Mesothelial cell of epicardium (in vitro differentiated cells): ENCODE measurements at places on chromosomes 2 and 18. TPM values are rescaled to one million over a fixed set of nuclear protein-coding genes. Genes with fewer than 3 reads are reported as not detected.
A peak's percentile ranks its signal among the peaks of the same experiment; 100 is the strongest.

DNA sequence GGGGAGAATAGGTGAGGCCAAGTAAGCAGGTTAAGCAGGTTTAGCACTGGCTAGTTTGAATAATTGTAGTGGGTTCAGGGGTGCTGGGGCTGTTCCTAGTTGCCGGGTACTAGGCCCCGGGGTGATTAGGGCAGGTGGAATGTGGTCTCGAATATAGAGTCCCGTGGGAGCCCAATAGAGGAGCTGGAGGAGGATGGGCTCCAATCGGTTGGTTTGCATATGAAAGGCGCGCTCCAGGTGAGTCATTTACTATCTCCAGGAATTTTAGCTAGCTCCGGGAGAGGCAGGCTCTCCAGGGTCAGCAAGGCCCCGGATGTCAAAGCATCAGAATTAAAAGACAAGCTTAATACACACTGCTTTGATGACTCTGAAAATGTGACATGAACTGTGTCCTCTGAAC lies 304.0 kb downstream of the ZNF521 start:
- H3K27ac ChIP-seq = no peak overlapping the region
- no peak overlapping the region for H3K4me3 ChIP-seq
- no peaks in the 10 kb centered on the region for H3K36me3 ChIP-seq
- DNase-seq = no peak
- H3K4me1 ChIP-seq = peaks cover 4% of the 10 kb centered on the region

GRCh38 chr2:8391584-8391983 lies 290.3 kb upstream of the ID2 start:
- no peaks in the 10 kb centered on the region for H3K27me3 ChIP-seq
- no peak overlapping the region for H3K4me3 ChIP-seq
- DNase-seq = no peak
- H3K27ac ChIP-seq = no peak overlapping the region

GRCh38 chr18:52349498-52349897 lies 9.5 kb downstream of the DCC start:
- H3K4me3 ChIP-seq = no peak overlapping the region
- no peak for DNase-seq
- no peak overlapping the region for H3K27ac ChIP-seq
- no peaks in the 10 kb centered on the region for H3K36me3 ChIP-seq

GRCh38 chr2:239109041-239109927 lies 261.4 kb downstream of the TWIST2 start:
- H3K4me3 ChIP-seq = no peak overlapping the region
- no peaks in the 10 kb centered on the region for H3K36me3 ChIP-seq
- DNase-seq = no peak
- no peaks in the 10 kb centered on the region for H3K27me3 ChIP-seq

DNA sequence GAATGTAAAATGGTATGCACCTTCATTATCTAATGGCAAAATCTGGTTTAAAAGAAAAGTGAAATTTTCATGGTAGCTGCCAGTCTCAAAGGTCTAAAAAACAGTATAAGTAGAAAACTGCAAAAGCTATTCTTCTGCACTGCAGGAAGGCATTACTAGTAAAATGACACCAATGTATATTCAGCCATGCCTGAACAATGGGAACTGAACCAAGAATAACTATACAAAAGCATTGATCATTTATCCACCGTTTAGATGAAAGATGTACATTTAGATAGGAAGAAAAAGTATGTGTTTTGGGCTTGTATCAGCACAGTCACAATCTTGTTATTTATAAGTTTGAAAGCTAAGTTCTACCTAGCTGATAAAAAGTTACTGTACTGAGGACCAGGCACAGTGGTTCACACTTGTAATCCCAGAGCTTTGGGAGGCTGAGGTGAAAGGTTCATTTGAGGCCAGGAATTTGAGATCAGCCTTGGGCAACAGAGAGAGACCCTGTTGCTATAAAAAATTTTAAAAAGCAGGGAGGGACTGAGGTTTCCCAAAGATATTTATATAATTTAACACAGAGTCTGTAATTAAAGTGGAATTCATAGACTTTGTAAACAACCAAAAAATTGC lies 163.1 kb upstream of the WDSUB1 start:
- peaks cover 21% of the 10 kb centered on the region for H3K4me1 ChIP-seq
- H3K27ac ChIP-seq = peak overlapping the region; percentile 97
- peaks cover 27% of the 10 kb centered on the region for H3K36me3 ChIP-seq
- DNase-seq = no peak

GRCh38 chr18:39721712-39722111 lies 2156.1 kb upstream of the CELF4 start:
- no peak for DNase-seq
- H3K4me1 ChIP-seq = peaks cover 5% of the 10 kb centered on the region
- H3K27me3 ChIP-seq = no peaks in the 10 kb centered on the region
- no peaks in the 10 kb centered on the region for H3K36me3 ChIP-seq

DNA sequence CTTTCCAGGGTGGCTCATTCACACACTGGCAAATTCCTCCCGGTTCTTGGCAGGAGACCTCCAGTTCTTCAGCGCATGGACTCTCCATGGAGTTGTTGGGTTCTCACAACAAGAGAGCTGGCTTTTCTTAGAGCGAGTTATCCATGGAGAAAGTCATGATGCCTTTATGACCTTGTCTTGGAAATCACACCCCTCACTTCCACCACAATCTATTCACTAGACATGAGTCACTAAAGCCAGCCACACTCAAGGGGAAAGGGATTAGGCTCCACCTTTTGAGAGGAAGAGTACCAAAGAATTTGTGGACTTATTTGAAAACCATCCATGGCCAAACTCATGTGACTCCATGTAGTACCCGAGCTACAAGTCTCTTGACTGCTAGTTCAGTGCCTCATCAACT lies 160.5 kb downstream of the SETBP1 start:
- DNase-seq = no peak
- H3K4me3 ChIP-seq = no peak overlapping the region
- no peak overlapping the region for H3K27ac ChIP-seq
- peaks cover 4% of the 10 kb centered on the region for H3K36me3 ChIP-seq
- peaks cover 39% of the 10 kb centered on the region for H3K4me1 ChIP-seq

DNA sequence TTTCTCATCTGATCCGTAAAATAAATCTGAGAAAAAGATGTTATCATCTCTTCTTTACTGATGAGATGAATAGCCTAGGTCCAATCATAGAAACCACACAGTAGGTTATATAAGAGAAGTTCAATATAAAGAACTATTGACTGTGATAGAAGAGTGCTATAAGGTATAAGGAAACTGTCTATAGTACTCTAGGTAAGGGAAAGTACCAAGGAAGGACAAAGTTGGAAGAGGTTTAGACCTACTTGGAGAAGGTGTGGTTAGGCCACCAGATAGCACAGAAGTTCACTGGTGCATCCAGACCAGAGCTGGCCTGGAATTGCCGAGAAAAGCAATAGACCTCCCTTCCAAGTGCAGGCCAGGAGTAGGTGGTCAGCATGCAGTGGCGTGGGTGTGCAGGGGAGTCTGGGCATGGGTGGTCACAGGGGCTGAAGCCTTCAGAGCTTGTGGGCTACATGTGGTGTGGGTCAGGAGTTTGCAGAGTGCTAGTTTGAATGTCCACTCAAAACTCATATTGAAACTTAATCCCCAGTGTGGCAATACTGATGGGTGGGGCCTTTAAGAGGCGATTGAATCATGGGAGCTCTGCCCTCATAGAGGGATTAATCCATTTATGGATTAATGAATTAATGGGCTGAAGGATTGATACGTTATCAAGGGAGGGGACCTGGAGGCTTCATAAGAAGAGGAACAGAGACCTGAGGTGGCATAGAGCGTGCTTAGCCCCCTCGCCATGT lies 86.3 kb downstream of the ALPK2 start:
- H3K4me3 ChIP-seq = no peak overlapping the region
- H3K27me3 ChIP-seq = no peaks in the 10 kb centered on the region
- H3K4me1 ChIP-seq = peaks cover 22% of the 10 kb centered on the region
- DNase-seq = no peak
- no peaks in the 10 kb centered on the region for H3K36me3 ChIP-seq

GRCh38 chr2:80073134-80073561 lies 231.4 kb downstream of the LRRTM1 start:
- H3K4me1 ChIP-seq = peaks cover 29% of the 10 kb centered on the region
- H3K27me3 ChIP-seq = peaks cover 14% of the 10 kb centered on the region
- DNase-seq = peak; percentile 42
- H3K27ac ChIP-seq = no peak overlapping the region
- no peak overlapping the region for H3K4me3 ChIP-seq
- no peaks in the 10 kb centered on the region for H3K36me3 ChIP-seq

- peaks cover 68% of the 10 kb centered on the region for H3K4me1 ChIP-seq
- no peak overlapping the region for H3K27ac ChIP-seq
- peaks cover 2% of the 10 kb centered on the region for H3K27me3 ChIP-seq
- no peak for DNase-seq
- H3K4me3 ChIP-seq = no peak overlapping the region
These were observed 147.1 kb downstream of the CCBE1 start for GRCh38 chr18:59550174-59550516.

DNA sequence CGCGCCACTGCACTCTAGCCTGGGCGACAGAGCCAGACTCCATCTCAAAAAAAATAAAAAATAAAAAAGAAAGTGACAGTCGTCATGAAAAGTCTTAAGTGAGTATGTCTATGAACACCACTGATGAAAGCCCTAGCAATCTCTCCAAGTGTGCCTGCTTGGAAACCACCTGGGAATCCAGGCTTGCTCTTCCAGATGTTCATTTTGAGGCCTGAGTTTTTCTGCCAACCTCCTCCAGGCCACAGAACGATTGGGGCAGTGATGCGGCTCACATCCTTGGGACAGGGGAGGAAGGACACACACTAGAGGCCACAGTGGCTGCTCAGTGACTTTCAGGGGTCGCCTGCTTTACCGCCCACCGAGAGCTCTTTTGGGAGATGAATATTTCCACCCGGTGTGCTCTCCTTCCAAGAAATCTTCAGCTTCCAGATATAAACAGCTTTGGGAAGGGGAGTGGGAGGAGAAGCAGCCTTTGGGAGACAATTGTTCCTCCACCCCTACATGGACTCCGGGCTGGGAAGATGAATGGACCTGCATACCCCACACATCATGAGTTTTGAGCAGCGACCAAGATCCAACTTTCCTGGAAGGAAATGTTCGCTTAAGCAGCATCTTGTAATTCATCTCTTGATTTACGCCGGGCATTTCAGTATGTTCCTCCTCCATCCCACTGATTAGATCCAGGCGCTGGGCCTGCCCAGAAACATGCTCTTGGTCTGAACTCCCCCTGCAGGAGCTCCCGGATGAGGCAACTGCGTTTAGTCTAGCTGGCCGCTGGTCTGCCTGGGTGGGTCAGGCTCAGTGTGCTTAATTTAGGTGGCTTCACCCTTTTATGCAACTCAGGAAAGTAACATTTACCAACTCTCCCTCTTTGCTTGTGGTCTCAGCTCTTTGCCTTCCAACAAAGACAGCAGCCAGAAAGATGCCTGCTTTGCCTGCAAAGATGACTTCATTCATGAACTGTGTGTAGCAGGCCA lies 6.2 kb upstream of the ARMC9 start:
- peaks cover 24% of the 10 kb centered on the region for H3K4me1 ChIP-seq
- H3K4me3 ChIP-seq = peak overlapping the region; percentile 9
- H3K27me3 ChIP-seq = peaks cover 9% of the 10 kb centered on the region
- H3K36me3 ChIP-seq = no peaks in the 10 kb centered on the region
- peak overlapping the region; percentile 90 for H3K27ac ChIP-seq
- peak; percentile 74 for DNase-seq

GRCh38 chr2:66305718-66306117 lies 129.2 kb upstream of the MEIS1 start:
- no peaks in the 10 kb centered on the region for H3K27me3 ChIP-seq
- peaks cover 29% of the 10 kb centered on the region for H3K4me1 ChIP-seq
- DNase-seq = no peak

- no peaks in the 10 kb centered on the region for H3K36me3 ChIP-seq
- no peak overlapping the region for H3K4me3 ChIP-seq
- peaks cover 2% of the 10 kb centered on the region for H3K4me1 ChIP-seq
- no peak for DNase-seq
These were observed 134.7 kb upstream of the DNAJC10 start for GRCh38 chr2:182581196-182581935.

GRCh38 chr2:190607014-190607597 lies 41.8 kb upstream of the NAB1 start:
- no peaks in the 10 kb centered on the region for H3K27me3 ChIP-seq
- peaks cover 9% of the 10 kb centered on the region for H3K36me3 ChIP-seq
- no peak for DNase-seq
- peaks cover 19% of the 10 kb centered on the region for H3K4me1 ChIP-seq
- peak overlapping the region; percentile 33 for H3K27ac ChIP-seq
- no peak overlapping the region for H3K4me3 ChIP-seq

DNA sequence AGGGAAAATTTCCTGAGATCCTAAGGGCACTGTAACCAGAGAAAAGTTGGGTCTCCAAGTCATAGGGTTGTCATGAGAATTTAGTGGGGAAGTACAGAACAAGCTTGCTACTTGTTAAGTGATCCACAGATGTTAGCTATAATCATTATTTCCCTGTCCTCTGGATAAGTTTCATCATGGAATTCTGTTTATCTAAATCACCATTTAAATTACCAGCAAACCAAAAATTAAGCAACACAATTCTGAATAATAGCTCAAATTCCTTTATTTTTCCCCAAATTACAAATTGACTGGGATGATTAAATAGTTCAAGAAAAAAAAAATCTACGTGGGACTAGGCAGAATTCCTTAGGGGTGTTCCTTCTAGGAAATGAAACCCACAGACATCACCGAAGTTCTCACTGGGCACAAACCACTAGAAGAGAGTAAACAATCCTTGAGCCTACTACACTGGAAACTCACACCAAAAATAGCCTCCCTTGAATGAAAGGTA lies 159.5 kb downstream of the COL6A3 start:
- H3K27ac ChIP-seq = no peak overlapping the region
- no peak overlapping the region for H3K4me3 ChIP-seq
- no peaks in the 10 kb centered on the region for H3K27me3 ChIP-seq
- H3K36me3 ChIP-seq = peaks cover under 1% of the 10 kb centered on the region

GRCh38 chr2:41821167-41821566 lies 226.7 kb upstream of the PKDCC start:
- peaks cover 5% of the 10 kb centered on the region for H3K36me3 ChIP-seq
- no peak for DNase-seq
- H3K4me3 ChIP-seq = no peak overlapping the region
- no peaks in the 10 kb centered on the region for H3K4me1 ChIP-seq

GRCh38 chr18:58977801-58978200 lies 113.1 kb downstream of the ZNF532 start:
- peak overlapping the region; percentile 66 for H3K27ac ChIP-seq
- peaks cover 6% of the 10 kb centered on the region for H3K4me1 ChIP-seq
- H3K4me3 ChIP-seq = no peak overlapping the region
- peaks cover 25% of the 10 kb centered on the region for H3K36me3 ChIP-seq
- DNase-seq = no peak
- H3K27me3 ChIP-seq = no peaks in the 10 kb centered on the region

DNA sequence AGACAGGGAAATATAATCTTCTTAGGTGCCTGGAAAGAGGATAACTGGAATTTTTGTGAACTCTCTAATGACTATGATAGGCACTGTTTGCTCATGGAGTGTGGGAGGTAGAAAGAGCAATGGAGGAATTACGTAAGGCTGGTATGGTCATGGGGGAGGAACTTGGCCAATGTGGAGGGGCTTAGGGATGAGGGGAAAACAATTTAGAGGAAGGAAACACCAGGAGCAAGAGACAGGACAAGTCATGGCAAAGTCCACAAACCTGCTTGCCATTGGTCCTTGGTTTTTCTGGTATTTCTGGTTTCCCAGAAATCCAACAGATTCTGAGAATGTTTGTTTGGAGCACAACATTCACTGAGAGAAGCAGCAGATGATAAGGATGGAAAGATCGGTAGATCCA lies 274.2 kb downstream of the DYSF start:
- peaks cover 7% of the 10 kb centered on the region for H3K4me1 ChIP-seq
- H3K36me3 ChIP-seq = peaks cover 3% of the 10 kb centered on the region
- no peaks in the 10 kb centered on the region for H3K27me3 ChIP-seq
- H3K27ac ChIP-seq = no peak overlapping the region
- no peak overlapping the region for H3K4me3 ChIP-seq

The CNTNAP5 gene
- total RNA-seq = 0.22 to 1.1 TPM (median 0.29 TPM) in 3 replicates

The GAREM1 gene
- 9.1 to 10.2 TPM (median 9.5 TPM) in 3 replicates for total RNA-seq

The TMEM163 gene
- 0.29 to 0.47 TPM in 2 of 3 replicates, not detected in the other for total RNA-seq

The POTEE gene
- 3.9 to 5.1 TPM (median 5.0 TPM) in 3 replicates for total RNA-seq

The ERFE gene
- total RNA-seq = 0.50 to 0.85 TPM (median 0.66 TPM) in 3 replicates

The SNORC gene
- total RNA-seq = 3.4 to 6.0 TPM (median 4.1 TPM) in 3 replicates
